ENCODE measurements at places on chromosomes 6 and 20. TPM values are rescaled to one million over a fixed set of nuclear protein-coding genes. Genes with fewer than 3 reads are reported as not detected.

The SNTA1 gene
- 40.1 TPM for total RNA-seq

The NKAIN4 gene
- total RNA-seq, result not detected

The MAS1 gene
- 0.42 TPM for total RNA-seq

The TPD52L1 gene
- total RNA-seq, result 41.4 TPM

The RNF182 gene
- total RNA-seq, result 0.24 TPM

- DNase-seq, result no peak
Observed at GRCh38 chr6:83558975-83559374, 46.6 kb downstream of the PRSS35 start.

GRCh38 chr6:132733814-132734213 lies 20.0 kb upstream of the VNN1 start:
- no peak for DNase-seq

DNA sequence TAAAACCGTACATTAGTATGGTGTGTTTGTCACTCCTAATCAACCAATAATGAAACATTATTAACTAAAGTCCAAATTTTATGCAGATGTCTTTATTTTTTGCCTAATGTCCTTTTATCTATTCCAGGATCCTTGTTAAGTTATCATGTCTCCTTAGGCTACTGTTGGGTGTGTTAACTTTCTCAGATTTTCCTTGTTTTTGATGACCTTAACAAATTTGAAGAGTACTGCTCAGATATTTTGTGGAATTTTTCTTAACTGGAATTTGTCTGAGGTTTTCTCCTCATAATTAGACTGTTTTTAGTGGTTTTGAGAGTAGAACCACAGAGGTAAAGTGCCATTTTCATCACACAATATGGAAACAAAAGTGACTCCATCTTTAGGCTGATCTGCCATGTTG lies 406.3 kb downstream of the MEI4 start:
- no peak for DNase-seq

DNA sequence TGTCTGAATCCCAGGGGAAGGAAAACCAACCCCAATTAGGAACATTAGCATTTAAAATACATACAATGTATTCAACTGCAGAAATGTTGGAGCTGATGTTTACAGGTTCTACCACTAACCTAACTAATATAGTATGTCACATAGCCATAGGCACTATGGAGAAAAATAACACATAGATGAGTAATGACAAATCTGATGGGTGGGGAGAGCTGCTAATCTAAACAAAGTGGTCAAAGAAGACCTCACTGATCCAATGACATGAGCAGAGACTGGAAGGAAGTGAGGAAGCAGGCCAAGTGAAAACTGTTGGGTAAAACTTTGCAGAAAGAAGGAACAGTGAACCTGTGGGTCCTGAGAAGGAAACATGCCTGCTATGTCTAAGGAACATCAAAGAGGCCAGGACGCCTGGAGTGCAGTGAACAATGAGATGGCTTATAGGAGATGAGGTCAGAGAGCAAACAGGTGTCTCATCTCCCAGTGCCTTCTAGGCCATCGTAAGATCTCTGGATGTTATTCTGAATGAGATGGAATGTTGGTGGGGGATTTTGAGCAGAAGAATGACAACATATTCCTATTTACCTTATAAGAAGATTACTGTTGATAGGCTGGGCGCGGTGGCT lies 135.7 kb downstream of the ALDH8A1 start:
- no peak for DNase-seq

GRCh38 chr20:472889-473292 lies 10.6 kb upstream of the TBC1D20 start:
- no peak for DNase-seq

DNA sequence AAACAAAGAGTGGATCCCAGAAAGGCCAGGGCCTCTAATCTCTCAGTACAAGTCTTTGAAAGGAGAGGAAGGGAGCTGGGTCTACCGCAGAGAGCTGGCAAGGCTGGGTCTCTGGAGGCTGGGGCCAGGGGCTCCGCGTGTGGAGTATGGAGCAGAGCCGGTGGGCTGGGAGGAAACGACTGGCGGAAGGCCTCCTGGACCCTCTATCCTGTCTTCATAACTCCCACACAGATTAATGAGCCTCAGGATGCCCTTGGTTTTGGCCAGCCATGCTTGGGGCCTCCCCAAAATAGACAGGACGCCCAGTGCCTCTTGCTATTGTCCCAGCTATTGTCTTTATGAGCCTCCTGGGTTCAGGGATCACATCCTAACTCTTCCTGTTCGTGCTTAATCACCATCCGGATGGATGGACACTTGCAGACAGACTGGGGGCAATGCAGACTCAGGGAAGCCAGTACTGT lies 306.4 kb downstream of the DHX35 start:
- no peak for DNase-seq

DNA sequence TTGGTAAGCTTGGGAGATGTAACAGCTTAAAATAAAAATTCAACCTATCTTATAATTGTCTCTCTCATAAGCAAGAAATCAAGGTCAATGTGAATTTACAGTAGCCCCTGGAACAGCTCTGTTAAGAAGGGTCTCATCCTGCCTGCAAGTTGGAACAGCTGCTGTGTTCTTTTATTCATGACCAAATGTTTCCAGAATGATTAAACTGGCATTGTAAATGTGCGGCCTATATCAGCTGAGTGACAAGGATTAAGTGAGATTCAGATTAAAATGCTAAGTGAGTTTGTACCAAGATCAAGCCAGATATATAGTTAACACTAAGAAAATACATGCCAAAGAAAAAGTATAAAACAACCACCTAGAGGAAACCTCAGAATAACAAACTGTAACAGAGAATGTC lies 45.3 kb upstream of the NRSN1 start:
- no peak for DNase-seq

- no peak for DNase-seq
Observed at GRCh38 chr6:19444481-19444880, 392.7 kb upstream of the ID4 start.

DNA sequence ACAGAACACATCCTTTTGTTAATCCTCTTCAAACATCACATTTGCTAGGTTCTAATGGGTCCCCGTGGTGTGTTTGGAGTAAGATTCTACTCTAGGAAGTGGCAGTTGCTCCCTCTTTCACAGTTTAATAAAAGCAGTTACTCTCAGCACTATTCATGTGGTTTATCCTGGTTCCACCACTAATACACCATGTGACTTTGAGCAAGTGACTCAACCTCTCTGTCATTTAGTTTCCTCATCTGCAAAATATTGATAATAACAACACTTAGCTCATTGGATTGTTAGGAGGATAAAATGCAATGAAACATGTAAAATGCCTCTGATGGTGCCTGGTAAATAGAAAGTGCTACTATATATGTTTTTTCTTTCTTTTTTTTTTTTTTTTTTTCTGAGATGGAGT lies 488.0 kb upstream of the NOX3 start:
- DNase-seq, result no peak

- DNase-seq, result peak; percentile 83
Observed at GRCh38 chr20:53162251-53162835, 190.2 kb downstream of the TSHZ2 start.

DNA sequence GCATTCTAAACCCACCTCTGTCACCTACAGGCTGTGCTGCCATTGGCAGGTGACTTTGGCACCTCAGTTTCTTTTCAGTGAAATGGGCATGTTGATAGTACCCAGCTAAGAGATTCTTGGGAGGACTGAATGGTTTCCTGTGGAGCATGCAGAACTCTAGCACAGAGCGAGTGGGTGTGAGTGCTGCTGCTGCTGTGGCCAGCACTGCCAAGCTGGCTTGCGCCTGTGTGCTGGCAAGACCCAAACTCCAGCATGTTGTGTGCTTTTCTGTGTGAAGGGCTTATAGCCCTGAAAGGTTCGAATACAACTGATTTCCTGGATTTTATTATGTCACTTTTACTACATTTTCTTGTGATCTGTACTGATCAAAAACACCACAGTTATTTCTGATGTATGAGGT lies 78.1 kb upstream of the KIF25 start:
- DNase-seq, result no peak

GRCh38 chr20:23868321-23868720 lies 11.2 kb downstream of the CST5 start:
- DNase-seq, result no peak

- peak; percentile 43 for DNase-seq
Observed at GRCh38 chr20:4195499-4195898, 180.1 kb upstream of the RNF24 start.

DNA sequence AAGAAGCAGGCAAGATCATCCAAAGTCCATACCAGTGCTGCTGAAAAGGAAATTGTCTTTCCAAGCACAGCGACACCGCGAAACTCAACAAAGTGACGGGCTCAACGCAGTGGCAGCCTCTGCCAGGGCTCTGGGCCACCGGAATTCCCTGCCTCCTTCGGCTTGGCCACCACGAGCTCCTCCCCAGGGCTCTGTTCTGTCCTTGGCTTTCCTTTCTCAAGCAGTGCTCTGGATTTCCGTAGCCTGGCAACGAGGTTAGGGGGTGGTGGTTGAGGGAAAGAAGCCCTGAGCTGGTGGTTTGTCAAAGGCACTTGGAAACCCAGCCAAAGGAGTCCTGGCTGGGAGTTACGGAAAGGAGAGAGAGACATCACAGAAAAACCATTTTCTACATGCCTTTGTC lies 31.2 kb downstream of the PRR18 start:
- DNase-seq, result no peak

GRCh38 chr6:147510929-147511590 lies 2.6 kb downstream of the SAMD5 start:
- DNase-seq, result no peak

DNA sequence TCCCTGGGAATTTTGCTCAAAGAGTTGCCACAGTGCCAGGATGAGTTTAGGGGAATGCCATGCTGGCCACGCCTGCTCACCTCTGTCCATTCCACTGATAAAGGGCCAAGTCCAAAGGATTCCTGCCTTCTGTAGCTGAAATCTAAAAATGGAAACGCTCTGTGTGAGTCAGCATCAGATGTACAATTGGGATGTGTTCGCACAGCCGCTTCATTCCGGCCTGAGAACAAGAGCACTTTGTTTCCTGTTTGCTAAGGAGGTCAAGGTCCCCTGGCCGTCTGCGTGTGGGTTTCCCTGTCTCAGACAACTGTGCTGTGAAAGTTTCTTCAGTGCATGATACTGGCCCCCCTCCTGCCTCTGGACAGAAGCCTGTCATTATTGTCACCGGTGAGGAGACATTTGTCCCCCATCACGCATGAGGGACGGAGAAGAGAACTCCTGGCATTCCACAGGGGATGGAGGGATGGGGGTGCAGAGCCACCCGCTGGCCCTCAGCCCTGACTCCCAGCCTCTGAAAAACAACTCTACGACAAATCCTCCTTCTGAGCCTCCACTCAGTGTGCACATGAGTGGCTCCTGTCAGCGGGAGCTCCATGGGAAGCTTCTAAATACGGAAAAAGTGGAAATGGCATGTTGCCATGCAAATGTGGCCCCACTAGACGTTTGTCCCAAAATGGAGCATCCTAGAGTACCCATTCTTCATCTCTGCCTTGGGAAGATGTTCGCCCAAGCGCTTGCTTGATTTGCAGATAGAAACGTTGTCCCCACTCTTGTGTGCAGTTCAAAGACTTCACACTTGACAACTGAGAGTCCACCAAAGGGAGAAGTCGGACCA lies 143.5 kb upstream of the AFDN start:
- no peak for DNase-seq

- DNase-seq, result no peak
Observed at GRCh38 chr20:33211817-33212424, 5.2 kb upstream of the BPIFA3 start.

- DNase-seq, result no peak
Observed at GRCh38 chr6:104941729-104942091, 15.2 kb upstream of the LIN28B start.

- no peak for DNase-seq
Observed at GRCh38 chr6:71446057-71446456, 157.4 kb downstream of the OGFRL1 start.

Data from posterior vena cava (tissue), 2 donors.